RCC 7860 (cell line): ENCODE measurements at places on chromosomes 2 and 18.

DNA sequence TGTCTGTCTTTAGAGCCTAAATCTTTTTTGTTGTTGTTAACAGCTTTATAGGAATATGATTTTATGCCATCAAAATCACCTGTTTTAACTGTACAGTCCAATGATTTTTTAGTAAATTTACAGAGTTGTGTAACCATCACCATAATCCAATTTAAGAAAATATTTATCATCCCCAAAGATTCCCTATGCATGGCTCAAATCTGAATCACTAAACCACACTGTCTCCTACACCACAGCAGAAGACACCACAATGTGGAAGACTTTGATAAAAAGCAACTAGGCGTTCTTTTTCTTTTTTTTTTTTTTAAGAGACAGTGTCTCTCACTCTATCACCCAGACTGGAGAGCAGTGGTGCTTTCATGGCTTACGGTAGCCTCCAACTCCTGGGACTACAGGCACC, 99.6 kb downstream of the TXNL1 start:
- no peak for DNase-seq

DNA sequence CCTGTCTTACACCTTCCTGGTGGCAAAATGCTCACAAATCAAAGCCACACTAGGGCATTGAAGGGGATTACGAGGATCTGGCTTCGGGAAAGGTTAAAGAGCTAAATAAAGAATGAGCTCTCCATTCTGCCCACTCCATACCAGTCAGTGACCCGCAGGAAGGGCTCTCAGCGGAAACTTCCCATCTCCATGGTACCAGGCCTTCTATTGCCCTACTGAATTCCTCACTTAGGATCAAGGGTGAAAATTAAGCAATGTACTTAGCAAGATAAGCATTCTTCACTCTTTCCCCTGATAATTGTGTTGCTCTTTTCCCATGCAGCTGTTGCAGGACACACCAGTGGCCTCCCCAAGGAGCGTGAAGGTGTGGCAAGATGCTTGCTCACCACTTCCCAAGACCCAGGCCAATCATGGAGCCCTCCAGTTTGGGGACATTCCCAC, 75.6 kb upstream of the TTC39C start:
- no peak for DNase-seq

- DNase-seq = peak; percentile 41
These were observed 1783.9 kb downstream of the SUCLG1 start for GRCh38 chr2:82675186-82675585.

- DNase-seq = peak; percentile 23
These were observed 564 bp downstream of the MPV17 start for GRCh38 chr2:27322301-27322765.

GRCh38 chr18:31973929-31974546, 31.1 kb upstream of the TRAPPC8 start:
- DNase-seq = no peak

GRCh38 chr2:104857262-104858005, 3.5 kb downstream of the POU3F3 start:
- no peak for DNase-seq

DNA sequence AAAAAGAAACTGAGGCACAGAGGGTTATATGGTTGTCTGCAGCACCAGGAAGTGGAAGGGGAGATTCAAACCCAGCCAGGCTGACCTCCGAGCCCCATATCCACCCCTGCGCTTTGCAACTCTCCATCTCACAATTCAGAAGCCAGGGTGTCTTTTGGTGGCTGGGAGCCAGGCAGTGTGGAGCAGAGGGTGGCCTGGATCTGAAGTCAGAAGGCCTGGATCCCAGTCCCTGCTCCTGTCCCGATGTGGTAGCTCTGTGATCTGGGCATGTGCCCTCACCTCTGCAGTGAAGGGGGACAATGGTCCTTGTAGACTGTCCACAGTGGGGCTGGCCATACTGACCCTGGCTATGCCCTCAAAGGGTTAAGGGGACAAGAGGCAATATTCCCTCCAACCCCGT, 57.0 kb downstream of the CIB4 start:
- no peak for DNase-seq
